ENCODE measurements at places on chromosomes 3 and 15.

GRCh38 chr3:57060089-57060821 is at the start of gene SPATA12:
Gene SPATA12, plus strand, starts transcription at chr3:57060664. Its CDS starts 13,031 bp downstream, at chr3:57073695.
- DNase-seq: no peak

- DNase-seq: no peak
These were observed 55.8 kb downstream of the RSRC1 start for GRCh38 chr3:158165730-158166129.

DNA sequence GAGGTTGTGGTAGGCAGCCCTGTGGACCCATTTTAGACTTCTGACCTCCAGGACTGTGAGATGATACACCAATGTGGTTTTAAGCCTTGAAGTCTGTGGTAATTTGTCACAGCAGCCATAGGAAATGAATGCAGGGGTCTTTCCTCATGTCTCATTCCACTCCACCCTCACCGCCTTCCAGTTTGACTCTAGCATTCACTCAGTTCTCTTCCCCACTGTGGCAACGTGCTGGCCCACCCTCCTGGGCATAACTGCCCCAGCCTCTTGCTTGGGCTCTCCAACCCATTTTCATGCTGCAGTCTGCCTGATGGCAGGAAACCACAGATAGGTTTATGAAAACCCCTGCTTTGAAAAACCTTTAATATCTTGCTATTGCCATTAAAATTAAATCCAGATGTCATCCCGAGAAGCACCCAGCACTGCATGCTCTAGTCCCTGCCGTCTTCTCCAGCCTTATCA is 7.3 kb upstream of the TRNT1 start:
- no peak for DNase-seq

DNA sequence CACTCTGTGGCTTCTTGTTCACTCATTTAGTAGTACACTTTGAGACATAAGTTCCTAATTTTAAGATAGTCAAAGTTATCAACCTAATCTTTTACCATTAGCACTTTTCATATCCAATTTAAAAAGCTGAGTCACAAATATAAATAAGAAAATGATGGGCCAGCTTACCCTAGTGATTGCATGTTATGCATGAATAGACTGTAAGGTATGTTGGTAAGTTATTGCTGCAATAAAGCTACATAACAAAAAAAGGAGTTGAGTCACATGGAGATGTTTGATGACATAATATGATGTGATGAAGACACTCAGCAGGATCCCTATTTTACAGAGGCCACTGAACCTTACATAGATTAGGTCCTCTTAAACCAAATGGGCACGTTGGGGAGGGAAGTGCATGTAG is 161.3 kb downstream of the OCA2 start:
- DNase-seq: no peak

Measured in stimulated activated naive CD4-positive, alpha-beta T cell (primary cell).